ENCODE measurements at places on chromosomes 4 and X. TPM values are rescaled to one million over a fixed set of nuclear protein-coding genes. Genes with fewer than 3 reads are reported as not detected.

Gene COL4A6
- total RNA-seq: 9.8 TPM

Gene STOX2
- 12.2 TPM for total RNA-seq

Gene ZMAT1
- 5.6 TPM for total RNA-seq

DNA sequence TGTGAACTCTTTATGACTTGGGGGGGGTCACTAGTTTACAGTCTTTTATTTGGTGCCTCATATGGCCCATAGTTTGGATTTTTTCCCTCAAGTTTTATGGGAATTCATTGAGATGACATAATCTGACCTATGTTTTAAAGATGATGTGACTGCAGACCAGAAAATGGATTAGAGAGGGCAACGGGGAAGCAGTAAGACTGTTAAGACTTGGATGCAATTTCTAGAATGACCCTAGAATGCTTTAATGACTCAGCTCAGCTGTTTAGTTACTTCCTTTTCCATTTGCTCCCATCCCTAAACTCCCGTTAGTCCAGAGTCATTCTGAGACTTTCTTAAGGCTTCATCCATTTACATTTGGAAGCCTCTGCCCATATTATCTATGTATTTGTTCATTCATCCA lies 59.9 kb upstream of the PDGFRA start:
- H3K27ac ChIP-seq: no peak overlapping the region
- H3K36me3 ChIP-seq: no peaks in the 10 kb centered on the region
- H3K27me3 ChIP-seq: no peaks in the 10 kb centered on the region
- H3K4me3 ChIP-seq: no peak overlapping the region
- peaks cover 8% of the 10 kb centered on the region for H3K4me1 ChIP-seq
- DNase-seq: no peak

Gene NXF2B
- not detected for total RNA-seq

DNA sequence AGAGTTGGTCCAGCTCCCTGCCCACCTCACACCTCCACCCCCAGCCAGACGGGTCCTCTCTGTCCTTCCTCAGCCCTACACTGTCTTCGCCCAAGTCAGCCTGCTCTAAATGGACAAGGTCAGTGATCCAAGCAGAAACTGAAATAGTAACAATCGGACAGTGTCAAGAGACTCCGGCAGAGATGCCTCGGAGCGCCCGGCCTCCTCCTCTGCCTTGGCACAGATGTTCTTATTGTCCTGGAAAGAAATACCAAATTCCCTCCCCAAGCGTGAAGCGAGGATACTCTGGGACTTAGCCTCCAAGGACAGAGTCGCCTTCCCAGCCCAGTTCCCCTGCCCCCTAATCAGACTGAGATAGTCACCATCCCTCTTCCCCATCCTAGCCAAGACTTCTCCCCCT lies 28.5 kb downstream of the UTP14A start:
- H3K27me3 ChIP-seq: no peaks in the 10 kb centered on the region
- no peak overlapping the region for H3K4me3 ChIP-seq
- no peak overlapping the region for H3K27ac ChIP-seq
- no peaks in the 10 kb centered on the region for H3K36me3 ChIP-seq
- DNase-seq: no peak

- H3K4me3 ChIP-seq: peak overlapping the region; percentile 100
- H3K27me3 ChIP-seq: no peaks in the 10 kb centered on the region
- H3K27ac ChIP-seq: no peak overlapping the region
Observed at GRCh38 chrX:1389181-1389992, 2.5 kb downstream of the SLC25A6 start.

Gene RBMXL3
- not detected for total RNA-seq

GRCh38 chr4:80237992-80238391 lies 28.5 kb upstream of the FGF5 start:
- H3K36me3 ChIP-seq: no peaks in the 10 kb centered on the region
- no peak overlapping the region for H3K27ac ChIP-seq
- H3K4me1 ChIP-seq: no peaks in the 10 kb centered on the region
- no peak for DNase-seq
- peaks cover 14% of the 10 kb centered on the region for H3K27me3 ChIP-seq

DNA sequence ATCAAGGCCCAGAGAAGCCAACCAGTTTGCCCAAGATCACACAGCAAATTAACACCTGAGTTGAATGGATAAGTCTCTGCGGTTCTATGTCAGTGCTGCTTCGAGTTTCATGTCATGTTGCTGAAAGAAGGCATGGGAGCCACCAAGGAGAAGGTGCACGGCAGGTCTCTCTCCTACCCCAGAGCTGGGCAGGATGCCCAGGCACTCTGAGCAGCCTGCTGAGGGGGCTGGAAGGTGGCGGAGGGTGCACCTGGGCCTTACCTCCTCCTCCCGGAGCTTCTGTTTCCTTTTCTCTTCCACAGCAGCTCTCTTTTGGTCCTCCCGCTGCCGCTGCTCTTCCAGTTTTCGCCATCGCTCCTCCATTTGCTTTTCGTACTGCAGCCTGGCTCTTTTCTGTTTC lies 53.6 kb downstream of the MAP7D2 start:
- no peak overlapping the region for H3K27ac ChIP-seq
- H3K36me3 ChIP-seq: no peaks in the 10 kb centered on the region
- no peaks in the 10 kb centered on the region for H3K27me3 ChIP-seq
- DNase-seq: no peak

Gene ADAM29
- total RNA-seq: not detected

GRCh38 chrX:42096265-42096920 lies 173.0 kb upstream of the CASK start:
- no peaks in the 10 kb centered on the region for H3K36me3 ChIP-seq
- no peak overlapping the region for H3K4me3 ChIP-seq
- no peak for DNase-seq
- no peaks in the 10 kb centered on the region for H3K27me3 ChIP-seq
- no peak overlapping the region for H3K27ac ChIP-seq
- no peaks in the 10 kb centered on the region for H3K4me1 ChIP-seq

DNA sequence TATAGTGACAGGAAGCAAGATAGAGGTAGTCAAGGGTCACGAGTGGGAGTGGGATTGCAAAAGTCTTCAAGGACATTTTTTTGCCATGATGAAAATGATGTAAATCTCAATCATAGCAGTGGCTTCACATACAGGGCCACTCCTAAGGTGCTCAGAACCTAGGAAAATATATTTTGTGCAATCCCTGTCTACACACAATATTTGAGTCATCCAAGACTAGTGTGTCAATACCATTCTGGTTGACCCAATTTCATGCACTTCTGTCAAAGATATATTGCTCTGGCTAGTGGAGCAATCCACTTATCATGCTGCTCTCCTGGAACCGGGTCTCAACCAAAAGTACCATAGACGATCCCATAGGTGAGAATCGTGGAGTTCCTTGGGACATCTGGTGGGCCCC lies 24.2 kb upstream of the XPNPEP2 start:
- DNase-seq: no peak
- no peaks in the 10 kb centered on the region for H3K36me3 ChIP-seq
- H3K27me3 ChIP-seq: no peaks in the 10 kb centered on the region
- H3K4me3 ChIP-seq: no peak overlapping the region

Gene DCAF12L1
- total RNA-seq: not detected

Gene MEPE
- not detected for total RNA-seq

Gene FAM120C
- total RNA-seq: 6.0 TPM

DNA sequence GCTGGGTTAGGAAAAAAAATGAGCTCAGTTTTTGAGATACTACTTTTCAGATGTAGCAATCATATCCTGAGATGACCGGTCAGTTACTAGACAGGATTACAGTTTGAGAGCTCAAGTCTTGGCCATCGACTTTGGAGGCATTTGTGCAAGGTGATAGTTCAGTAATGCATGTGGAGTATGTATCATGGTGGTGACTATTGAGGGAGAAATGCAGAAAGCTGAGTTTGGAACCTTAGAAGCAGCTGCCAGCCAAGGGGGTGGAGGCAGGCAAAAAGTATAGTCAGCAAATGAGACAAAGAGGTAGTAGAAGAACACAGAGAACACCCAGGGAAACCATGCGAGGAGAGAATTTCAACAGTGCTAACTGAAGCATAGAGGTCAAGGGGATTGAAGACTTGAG lies 48.7 kb upstream of the SLC4A4 start:
- H3K36me3 ChIP-seq: no peaks in the 10 kb centered on the region
- H3K27ac ChIP-seq: no peak overlapping the region
- H3K4me1 ChIP-seq: peaks cover 48% of the 10 kb centered on the region
- H3K27me3 ChIP-seq: no peaks in the 10 kb centered on the region
- no peak overlapping the region for H3K4me3 ChIP-seq
- DNase-seq: no peak

Data from left ventricle myocardium inferior (tissue), 1 donor.